Upper lobe of left lung (tissue), 6 donors: ENCODE measurements at places on chromosomes 4 and X. TPM values are rescaled to one million over a fixed set of nuclear protein-coding genes. Genes with fewer than 3 reads are reported as not detected.

Gene ASB9
- 3.4 TPM for total RNA-seq

Gene EVC
- total RNA-seq, result 29.7 TPM

Gene CHST7
- total RNA-seq, result 9.4 TPM

Gene ZNF630
- total RNA-seq, result 1.1 TPM

Gene KLHL13
- 2.2 TPM for total RNA-seq

Gene TEX13C
- total RNA-seq, result not detected

Gene TMEM255A
- total RNA-seq, result 1.0 TPM

Gene STARD8
- total RNA-seq, result 30.7 TPM

Gene ODAPH
- total RNA-seq, result not detected

Gene SGMS2
- total RNA-seq, result 87.4 TPM

Gene GLRA3
- not detected for total RNA-seq

Gene DMRTC1
- total RNA-seq, result not detected

Gene SYP
- 4.0 TPM for total RNA-seq

Gene TMPRSS11E
- total RNA-seq, result not detected
